Stimulated activated CD8-positive, alpha-beta memory T cell treated with anti-CD3 and anti-CD28 coated beads, Interleukin-15, amount 100 ng/mL, for 4 hours (primary cell): ENCODE measurements at places on chromosomes 3 and 15.

DNA sequence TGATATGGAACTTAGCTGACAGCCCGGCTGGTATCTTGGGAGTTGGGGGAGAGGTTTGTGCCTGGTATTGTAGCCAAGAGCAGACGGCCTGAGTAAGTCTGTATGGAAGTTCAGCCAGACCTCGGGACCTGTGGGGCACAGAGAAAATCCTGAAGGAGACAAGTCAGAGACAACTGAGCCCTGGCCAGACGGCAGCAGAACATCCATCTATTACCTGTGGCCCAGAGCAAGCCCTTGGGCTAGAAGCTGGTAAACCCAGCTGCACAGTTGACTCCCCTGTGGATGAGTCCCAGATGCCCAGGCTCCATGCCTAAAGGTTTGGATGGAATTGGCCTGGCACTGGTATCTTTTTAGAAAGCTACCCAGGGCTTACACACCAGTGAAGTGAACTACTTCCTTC, 70.4 kb upstream of the DLG1 start:
- DNase-seq: no peak

- DNase-seq: no peak
Observed at GRCh38 chr3:89107461-89108290, at the start of gene EPHA3. Gene EPHA3, plus strand, starts transcription at chr3:89107621. Its CDS starts 128 bp downstream, at chr3:89107749.

- DNase-seq: no peak
Observed at GRCh38 chr3:49725906-49726681, 2.3 kb upstream of the GMPPB start.

DNA sequence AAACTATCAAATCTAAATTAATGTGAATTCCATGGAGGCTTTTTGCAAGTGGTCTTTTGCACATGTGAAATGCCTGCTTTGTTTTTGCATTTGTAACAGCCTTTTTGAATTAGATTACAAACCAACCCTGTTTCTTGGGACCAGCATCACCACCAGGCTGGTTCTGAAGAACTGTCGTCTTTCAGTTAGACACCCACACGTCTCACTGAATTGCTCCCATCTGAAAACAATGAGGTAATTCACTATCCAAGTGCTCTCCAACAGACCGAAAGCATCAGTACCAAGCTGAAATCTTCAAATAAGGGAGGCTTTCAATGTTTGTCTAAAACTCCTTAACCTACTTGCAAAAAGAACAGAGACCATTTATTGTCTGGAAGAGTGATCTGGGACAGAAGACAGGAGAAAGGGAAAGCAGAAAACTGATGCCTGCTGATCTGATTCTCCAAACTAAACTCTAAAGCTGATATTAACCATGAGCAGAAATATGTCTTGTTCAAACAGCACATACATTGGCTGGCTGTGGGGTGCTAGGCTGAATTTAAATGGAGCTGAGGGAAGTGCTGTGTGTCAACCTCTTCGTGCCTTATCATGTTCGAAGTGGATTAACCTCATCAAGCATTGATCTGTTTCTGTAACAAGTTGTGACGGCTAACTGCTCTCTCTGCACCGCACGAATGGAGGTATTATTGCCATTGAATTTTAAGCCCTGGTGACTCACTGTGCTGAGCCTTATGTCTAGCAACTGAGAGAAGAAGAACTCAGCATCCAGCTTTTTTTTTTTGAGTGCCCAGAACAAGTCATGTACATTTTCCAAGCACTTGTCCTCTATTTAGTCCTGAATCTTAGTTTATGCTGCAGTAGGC, 213.7 kb upstream of the P2RY1 start:
- DNase-seq: no peak

DNA sequence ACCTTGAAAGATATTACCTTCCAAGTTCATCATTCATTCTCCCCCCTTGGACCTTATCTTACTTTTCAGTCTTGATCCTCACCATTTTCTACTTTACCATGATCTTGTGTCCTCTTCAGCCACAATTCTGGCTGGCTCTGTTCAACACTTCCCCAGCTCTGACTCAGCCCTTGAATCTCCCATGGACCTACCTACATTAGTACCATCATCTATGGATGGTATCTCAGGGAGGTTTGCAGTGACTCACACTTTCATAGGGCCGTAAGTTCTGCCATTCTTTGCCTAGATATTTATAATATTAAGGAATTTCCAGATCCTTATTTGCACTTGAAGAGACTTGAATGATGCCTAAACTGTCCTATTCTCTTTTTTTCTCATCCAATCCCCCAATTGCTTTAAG, 213.7 kb upstream of the RORA start:
- DNase-seq: no peak

- no peak for DNase-seq
Observed at GRCh38 chr15:79037848-79038247, 52.7 kb downstream of the RASGRF1 start.

GRCh38 chr3:98577178-98577895, 16.1 kb downstream of the CPOX start:
- no peak for DNase-seq

- DNase-seq: no peak
Observed at GRCh38 chr15:53416219-53416940, 343.1 kb downstream of the WDR72 start.

GRCh38 chr3:164640591-164640990, 437.7 kb downstream of the SI start:
- DNase-seq: no peak

GRCh38 chr3:190183121-190183520, 62.4 kb upstream of the P3H2 start:
- no peak for DNase-seq

GRCh38 chr3:102443021-102443420, 8.2 kb downstream of the ZPLD1 start:
- DNase-seq: no peak

DNA sequence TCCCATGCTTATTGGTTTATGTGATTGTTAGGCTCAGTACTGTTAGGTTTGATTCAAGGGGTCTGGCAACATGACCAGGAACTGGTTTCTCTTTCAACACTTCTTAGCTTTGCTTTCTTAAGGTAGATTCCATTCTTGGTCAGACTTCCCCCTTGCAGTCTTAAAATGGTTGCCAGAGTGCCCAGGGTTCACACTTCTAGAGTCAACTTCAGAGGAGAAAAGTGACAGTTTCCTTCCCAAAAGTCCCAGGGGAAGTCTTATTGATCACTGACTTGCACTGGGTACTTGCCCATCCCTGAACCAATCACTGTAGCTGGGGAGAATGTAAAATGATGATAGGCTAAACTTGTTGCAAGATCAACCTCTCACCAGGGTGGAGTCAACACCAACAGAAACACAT, 14.1 kb downstream of the MGLL start:
- DNase-seq: no peak

DNA sequence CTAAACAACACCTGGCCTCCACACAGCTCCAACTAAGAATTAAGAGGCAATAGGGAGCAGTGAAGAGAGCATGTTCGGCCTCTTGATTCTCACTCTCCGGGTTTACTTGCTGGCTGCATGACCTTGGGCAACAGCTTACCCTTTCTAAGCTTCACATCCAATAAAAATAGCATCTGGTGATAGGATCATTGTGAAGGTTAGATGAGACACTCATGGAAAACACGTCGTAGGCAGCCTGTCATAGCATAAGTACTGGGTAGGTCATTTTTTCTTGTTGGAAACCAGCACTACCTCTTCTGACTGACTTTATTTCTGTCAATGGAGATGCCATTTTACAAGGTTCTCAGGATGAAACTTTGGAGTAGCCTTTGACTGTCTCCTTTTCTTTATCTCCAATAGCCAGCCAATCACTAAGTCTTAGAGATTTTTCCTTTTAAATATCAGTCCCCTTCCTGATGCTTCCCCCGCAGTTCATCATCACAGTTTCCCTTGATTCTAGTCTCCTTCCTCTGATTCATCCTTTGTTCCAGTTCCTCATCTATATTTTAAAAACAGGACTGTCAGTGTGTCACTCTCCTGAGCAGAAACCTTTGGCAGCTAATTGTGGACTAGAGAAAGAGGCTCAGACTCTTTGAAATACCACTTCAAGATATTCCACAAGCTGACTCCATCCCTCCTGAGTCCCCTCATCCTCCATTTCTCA, 271.5 kb downstream of the SLC9A9 start:
- DNase-seq: no peak

- DNase-seq: no peak
Observed at GRCh38 chr3:133620066-133620784, 41.5 kb downstream of the TOPBP1 start.

DNA sequence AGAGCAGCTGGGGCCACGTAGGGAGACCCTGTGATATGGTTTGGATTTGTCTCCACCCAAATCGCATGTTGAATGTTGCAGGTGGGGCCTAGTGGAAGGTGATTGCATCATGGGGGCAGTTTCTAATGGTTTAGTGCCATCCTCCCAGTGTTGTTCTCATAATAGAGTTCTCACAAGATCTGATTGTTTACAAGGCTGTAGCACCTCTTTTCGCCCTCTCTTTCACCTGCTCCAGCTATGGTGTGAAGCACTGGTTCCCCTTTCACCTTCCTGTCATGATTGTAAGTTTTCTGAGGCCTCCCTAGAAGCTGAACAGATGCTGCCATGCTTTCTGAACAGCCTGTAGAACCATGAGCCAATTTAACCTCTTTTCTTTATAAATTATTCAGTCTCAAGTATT, 198.9 kb upstream of the CBLB start:
- no peak for DNase-seq

- no peak for DNase-seq
Observed at GRCh38 chr3:182523836-182524235, 269.5 kb upstream of the ATP11B start.

GRCh38 chr15:35067496-35068347, 17.4 kb downstream of the NANOGP8 start:
- no peak for DNase-seq

- DNase-seq: no peak
Observed at GRCh38 chr3:61442696-61443095, 118.7 kb upstream of the PTPRG start.

- DNase-seq: no peak
Observed at GRCh38 chr3:132457286-132457685, 40.0 kb downstream of the DNAJC13 start.

DNA sequence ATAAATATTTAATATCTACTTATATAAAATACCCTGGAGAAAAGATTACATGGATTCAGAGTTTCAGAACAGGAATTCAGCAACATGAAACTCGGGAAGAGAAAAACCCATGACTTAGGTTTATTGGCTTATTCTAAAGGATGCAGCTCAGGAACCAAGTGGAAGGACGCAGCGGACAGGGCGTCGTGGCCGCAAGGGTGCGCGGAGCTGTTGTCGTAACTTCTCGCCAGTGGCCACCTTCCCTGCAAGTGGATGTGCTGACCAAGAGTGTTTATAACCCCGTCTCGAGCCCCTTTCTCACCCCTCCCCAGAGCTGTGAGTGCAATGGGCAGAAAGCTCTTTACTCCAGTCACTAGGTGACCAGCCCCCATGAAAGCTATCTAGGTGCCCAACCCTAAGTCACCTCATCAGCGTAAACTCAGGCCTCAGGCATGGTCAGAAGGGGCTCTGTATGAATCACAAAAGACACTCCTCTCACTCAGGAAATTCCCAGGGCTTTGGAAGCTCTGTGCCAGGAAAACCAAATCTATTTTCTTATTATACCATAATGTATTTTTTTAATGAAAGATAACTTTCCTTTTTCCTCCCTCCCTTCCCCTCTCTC, 77.3 kb downstream of the CHRNA7 start:
- DNase-seq: no peak
